Activated CD4-positive, CD25-positive, alpha-beta regulatory T cell treated with anti-CD3 and anti-CD28 coated beads, Interleukin-2, amount 50 U/mL, for 16 hours (primary cell): ENCODE measurements at places on chromosomes 3 and 15.

DNA sequence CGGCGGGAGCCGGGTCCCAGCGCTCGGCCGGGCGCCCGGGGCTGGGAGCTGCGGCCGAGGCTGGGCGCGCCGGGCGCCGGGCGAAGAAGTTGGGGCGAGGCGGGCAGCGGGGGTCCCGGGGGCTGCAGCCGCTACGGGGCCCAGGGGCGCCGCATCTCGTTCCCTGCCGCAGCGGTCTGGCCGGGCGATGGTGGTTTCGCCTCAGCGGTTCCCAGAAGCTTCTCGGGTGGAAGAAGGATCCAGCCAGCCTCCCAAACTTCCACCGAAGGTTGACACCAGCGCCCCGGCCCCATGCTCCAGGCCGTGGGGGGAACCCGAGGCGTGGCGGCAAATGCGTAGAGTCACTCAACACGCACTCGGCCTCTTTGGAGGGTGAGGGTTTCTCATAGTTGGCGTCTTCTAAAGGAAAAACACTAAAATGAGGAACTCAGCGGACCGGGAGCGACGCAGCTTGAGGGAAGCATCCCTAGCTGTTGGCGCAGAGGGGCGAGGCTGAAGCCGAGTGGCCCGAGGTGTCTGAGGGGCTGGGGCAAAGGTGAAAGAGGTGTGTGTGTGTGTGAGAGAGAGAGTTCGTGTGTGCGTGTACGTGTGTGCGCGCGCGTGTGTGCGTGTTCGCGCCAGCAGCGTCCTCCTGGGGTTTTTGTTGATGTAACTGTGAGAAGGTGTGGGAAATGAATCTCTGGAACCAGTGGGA is 940 bp downstream of the BOC start:
- DNase-seq: no peak

- no peak for DNase-seq
Observed at GRCh38 chr3:112672716-112673541, 32.0 kb upstream of the CCDC80 start.

- DNase-seq: no peak
Observed at GRCh38 chr3:154850921-154851320, 229.2 kb upstream of the MME start.

- DNase-seq: no peak
Observed at GRCh38 chr3:155753038-155753639, 8.3 kb upstream of the PLCH1 start.
